ENCODE measurements at places on chromosomes 6 and 20.

DNA sequence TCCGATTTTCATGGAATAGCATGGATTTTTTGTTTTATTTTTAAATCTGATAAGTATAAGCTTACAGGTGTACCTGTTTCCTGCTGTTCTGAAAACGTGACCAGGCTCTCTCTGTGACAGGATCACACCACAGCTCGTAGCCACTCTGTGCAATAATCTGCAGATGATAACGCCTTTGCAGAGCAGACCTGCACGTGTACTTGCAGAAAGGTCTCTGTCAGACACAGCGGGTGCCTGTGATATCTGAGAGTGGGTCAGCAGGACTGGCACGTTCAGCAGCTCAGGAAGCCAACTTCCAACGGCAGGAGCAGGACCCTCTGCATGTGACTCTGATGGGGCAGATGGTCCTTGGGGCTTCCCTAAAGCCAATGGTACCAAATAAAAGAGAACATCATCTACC lies 68.6 kb upstream of the HDDC2 start:
- no peak for DNase-seq

DNA sequence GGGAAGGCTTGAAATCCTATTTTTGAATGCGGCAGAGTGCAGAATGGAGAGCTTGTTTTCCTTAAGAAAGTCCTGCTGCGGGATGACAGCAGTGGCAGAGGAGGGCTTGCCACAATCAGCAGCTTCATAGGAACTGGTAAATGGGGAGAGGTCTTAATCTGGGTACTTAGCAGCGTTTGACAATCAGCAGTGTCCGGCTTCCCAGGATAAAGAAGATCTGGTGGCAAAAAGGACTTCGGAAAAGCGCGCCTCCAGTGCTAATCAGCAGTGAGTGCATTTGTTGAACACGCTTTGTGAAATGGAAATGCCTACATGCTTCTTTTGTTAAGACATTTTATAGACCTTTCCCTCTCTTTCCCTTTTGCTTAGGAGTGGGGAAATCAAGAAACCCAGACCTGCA lies 735.7 kb downstream of the QKI start:
- no peak for DNase-seq

- DNase-seq, result no peak
These were observed at the start of gene MRAP2 for GRCh38 chr6:84033523-84034451. Gene MRAP2, plus strand, starts transcription at chr6:84033772. Its CDS starts 21,547 bp downstream, at chr6:84055319.

DNA sequence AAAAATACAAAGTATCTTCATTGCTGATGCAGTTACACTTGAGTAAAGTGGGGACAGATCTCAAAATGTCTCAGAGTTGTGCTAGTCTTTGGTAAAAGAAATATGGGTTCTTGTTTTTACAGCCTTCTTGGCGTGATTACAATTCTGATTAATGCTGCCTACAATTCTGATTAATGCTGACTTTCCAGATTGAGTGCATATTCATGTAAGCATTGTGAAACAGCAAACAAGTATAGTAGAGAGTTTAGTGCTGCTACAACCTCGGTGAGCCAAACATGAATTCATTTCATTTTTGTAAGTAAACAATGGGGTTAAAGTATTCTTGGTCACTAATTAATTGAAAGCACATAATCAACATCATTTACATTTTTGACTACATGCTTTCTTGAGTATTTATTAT lies at the start of gene DEFB113:
TSS of gene DEFB113 (minus strand) at position 21 of the 400 bp plus-strand sequence. CDS start at position 21, 0 bp downstream.
- DNase-seq, result no peak

Measured in stimulated activated CD8-positive, alpha-beta memory T cell treated with anti-CD3 and anti-CD28 coated beads, Interleukin-4, amount 100 ng/mL, for 1 hour (primary cell).